CD8-positive, alpha-beta T cell (primary cell): ENCODE measurements at places on chromosomes 6 and 20.

DNA sequence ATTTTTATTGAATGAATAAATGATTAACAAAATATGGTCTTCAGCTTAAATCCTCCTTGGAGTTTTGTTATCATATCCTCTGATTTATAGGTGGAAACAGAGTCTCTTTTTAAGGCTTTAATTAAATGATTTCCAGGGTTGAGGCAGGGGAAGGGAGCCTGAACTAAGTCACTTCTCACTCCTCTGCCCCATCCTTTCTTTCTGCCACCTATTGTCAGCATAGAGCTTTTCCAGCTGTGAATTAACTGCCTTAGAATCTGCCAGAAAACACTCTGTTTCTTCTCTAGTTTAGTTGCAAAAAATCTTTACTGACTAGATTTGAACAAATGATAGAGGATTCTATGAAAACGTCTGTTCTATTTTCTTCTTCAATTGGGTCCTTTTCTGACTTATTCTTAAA, 9.8 kb downstream of the OGFRL1 start:
- no peak for DNase-seq

DNA sequence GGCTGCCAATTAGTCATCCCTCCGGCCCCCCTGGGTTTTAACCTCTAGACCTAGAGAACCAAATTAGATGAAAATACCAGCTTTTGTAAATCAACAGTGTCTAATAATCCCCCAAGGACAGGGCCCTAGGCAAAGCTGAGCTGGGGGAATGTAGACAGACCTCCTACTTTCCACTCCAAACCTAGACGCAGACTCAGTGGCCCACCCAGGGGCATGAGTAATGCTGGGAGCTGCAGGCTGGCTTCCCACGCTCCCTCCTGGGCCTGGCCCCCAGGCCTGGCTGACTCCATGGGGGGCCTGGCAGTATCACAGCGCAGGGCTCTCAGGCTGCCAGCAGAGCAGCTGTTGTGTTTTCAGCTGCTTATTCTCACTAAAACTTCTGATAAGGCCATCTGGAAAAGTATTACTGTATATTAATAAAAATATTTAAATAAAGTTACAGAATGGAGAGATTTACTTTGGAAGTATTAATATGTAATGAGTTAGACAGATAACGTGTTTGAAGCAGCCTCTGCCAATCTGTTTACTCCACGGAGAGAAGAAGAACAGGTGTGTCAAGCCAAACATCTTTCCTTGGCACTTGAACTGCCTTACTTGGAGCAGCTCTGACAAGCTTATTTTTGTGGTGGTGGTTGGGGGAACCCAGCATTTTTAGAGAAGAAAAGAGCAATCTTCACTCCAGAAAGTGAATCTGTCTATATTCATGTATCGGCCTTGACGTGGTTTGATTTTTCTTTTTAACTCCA, 144.0 kb upstream of the AGPAT4 start:
- DNase-seq, result no peak

GRCh38 chr6:52611833-52612232, 35.0 kb upstream of the TRAM2 start:
- no peak for DNase-seq

DNA sequence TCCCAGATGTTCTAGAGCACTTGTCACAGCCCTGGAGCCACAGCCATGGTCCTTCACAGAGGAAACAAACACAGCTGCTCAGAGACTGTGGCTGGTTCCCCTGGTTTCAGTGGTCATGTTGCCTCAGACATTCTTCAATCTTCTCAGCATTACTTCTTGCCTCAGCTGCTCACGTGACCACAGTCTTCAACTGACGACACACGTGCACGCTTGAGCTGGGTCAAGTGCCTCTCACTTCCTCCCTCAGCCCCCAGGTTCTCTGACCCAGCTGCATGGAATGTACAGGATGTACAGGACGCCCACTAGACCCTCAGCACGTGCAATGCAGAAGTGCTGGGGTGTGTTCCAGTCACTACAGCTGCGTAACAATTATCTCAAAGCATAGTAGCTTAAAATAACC, 159.8 kb upstream of the GGTLC1 start:
- DNase-seq, result no peak

DNA sequence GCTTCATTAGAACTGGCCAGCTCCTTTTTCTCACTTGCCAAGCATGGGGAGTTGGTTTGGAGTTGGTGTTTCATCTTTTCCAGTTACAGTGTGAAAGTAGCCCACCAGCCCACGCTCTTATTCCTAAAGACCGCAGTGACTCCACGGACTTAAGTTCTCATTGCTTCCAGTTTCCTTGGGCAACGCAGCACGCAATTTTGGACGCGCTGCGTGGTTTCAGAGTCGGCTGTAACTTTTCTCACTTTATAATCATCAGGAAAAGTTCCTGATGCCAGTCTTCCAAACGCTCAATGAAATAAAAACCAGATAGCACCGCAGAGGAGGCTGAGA, 381 bp upstream of the PEX7 start:
- DNase-seq, result no peak

GRCh38 chr6:128511506-128511905, 8.9 kb downstream of the PTPRK start:
- DNase-seq, result no peak

DNA sequence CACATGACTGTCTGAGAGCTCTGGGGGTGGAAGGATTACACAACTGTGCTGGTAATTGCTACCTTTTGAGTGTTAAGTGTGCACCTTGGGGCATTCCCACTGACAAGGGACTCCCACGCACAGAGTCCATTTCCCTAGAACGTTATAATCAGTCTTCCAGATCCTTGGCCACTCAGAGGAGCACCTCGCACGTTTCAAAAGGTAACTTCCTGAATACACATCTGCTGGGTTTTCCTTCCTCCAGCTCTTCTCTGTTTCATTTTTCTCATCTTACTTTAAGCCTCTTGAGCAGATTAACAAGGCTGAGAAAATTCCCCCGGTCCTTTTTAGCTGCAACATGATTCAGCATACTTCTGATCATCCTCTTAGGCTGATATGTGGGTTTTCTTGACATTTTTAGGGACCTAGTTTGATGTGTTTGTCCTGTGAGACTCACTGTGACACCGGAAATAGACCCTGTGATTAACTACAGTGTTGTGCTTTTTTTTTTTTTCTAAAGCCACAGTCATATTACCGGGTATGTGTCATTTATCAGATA, 98.4 kb upstream of the DUSP22 start:
- no peak for DNase-seq

DNA sequence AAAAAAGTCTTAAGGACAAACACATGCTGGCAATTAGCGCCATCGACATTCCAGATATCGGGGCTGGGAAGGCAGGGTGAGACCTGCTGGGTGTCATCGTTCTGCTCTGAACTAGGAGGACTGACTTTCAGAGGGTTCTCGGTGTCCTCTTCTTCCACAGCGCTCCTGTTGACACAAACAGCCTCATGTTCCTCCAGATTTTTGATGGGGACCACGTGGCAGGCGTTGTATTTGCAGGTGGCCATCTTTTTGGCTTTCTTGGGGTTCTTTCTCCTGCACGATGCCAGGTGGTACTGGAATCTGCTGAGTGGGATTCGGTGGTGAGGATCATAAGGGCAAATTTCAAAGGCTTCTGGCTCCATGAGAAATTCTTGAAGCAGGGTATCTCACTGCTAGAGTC, 469 bp downstream of the GTSF1L start:
- DNase-seq, result no peak

DNA sequence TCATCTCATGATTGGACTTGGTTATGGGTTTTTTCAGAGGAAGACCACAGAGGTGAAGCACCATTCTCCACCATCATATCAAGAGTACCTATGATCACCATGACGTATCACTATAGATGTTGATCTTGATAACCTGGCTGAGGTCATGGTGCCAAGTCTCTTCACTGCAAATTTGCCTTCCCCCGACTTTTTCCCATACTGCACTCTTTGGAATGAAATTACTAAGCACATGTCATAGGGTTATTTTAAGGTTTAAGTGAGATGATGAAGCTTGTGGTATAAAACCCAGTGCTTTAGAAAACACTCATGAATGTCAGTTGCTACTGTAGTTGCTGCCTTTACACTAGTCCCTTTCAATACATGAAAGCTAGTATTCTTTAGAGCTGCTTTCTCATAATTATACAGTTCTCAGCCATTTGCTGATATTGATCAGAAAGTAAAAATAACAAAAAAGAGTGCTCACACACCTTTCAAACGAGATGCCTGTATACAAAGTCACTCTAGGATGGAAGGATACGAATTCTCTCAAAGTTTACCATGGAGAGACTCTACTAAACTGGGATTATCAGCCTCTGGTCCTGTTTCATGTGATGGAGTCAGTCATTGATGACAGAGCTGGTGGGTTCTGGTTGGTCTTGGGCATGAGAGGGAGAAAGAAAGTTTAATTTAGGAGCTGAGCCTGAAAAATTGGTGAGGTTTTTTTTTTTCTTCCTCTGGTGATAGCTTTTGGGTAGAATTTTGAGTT, 228.1 kb downstream of the PRL start:
- DNase-seq, result no peak

GRCh38 chr20:21613512-21613911, 92.0 kb upstream of the PAX1 start:
- no peak for DNase-seq

- DNase-seq, result no peak
These were observed 3.0 kb upstream of the NANP start for GRCh38 chr20:25626779-25627178.

DNA sequence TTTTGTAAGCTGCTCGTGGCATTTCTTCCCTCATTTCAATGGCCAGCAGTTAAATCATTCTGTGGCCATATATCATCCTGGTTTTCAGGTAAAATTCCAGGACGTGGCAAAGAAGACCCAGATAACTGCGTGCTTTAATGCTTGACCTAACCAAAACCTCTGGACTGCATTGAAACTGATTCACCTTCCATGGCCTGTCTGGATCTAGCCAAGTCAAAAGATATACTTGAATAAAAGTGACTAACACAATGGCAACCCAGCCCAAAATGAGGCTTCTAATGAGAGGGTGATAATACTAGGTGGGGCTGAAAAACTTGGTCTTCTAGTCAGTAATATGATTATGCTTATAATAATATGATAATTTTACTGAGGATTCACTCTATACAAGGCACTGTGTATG, 16.5 kb upstream of the PCSK2 start:
- DNase-seq, result no peak

GRCh38 chr6:20704325-20705025, 170.2 kb downstream of the CDKAL1 start:
- no peak for DNase-seq
